ENCODE measurements at places on chromosomes 4 and X. TPM values are rescaled to one million over a fixed set of nuclear protein-coding genes. Genes with fewer than 3 reads are reported as not detected.
A peak's percentile ranks its signal among the peaks of the same experiment; 100 is the strongest.

GRCh38 chrX:88101968-88102367 lies 584.4 kb downstream of the KLHL4 start:
- H3K36me3 ChIP-seq, result no peaks in the 10 kb centered on the region
- no peak overlapping the region for H3K4me3 ChIP-seq
- H3K27ac ChIP-seq, result no peak overlapping the region
- no peaks in the 10 kb centered on the region for H3K4me1 ChIP-seq
- H3K27me3 ChIP-seq, result no peaks in the 10 kb centered on the region
- no peak for DNase-seq

DNA sequence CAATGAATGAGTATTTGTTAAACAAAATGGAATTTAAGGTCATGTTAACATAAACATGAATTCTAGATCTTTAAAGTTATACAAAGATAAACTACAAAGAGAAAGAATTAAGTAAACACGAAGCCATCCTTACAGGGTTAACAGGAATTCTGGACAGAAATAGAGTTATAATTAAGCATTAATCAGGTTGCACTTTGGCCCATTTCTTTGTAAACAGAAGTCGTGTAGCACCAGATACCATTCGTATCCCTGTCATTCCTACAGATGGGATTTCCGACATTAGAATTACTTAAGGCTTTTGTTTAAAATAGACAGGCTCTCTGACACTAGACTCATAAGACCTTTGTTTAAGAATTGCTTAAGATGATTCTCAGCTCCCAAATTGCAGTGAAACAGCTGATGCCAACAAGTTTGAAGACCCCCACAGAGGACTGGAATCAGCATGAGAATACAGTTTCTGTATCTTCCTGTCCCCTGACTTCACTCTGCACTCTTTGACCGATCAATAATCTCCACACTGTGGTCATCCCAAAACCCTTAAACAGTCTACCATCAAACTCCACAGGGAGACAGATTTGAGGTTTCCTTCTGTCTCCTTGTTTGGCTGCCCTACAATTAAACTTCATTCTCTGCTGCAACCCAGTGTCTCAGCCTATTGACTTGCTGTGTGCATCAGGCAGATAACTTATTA lies 22.3 kb upstream of the TMEM150C start:
- H3K27me3 ChIP-seq, result no peaks in the 10 kb centered on the region
- H3K4me1 ChIP-seq, result no peaks in the 10 kb centered on the region
- H3K36me3 ChIP-seq, result no peaks in the 10 kb centered on the region
- H3K4me3 ChIP-seq, result no peak overlapping the region

GRCh38 chrX:53281321-53281822 lies at the start of gene IQSEC2:
IQSEC2 (minus strand) TSS chrX:53281584.
- no peaks in the 10 kb centered on the region for H3K27me3 ChIP-seq
- peak within 1 kb of the TSS; percentile 43 for H3K4me3 ChIP-seq
- H3K27ac ChIP-seq, result peak within 1 kb of the TSS; percentile 73
- H3K36me3 ChIP-seq, result no peaks in the 10 kb centered on the region
- peaks cover 7% of the 10 kb centered on the region for H3K4me1 ChIP-seq
- peak; percentile 94 for DNase-seq

DNA sequence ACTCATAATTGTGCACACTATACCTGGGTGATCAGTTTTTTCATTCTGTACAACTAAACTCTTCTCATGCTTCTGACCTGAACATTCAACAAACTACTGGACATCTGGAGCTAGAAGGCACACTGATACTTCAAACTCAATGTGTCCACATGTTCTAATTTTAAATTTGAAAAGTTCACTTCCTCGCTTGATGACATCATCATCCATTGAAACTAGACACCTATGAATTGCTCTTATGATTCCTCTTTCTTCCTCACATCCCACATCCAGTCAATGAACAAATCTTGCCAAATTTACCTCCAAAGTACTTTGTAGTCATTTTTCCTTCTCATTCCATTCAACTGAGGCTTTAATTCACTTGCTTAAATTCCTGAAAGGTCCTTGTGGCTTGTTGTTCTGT lies 549.4 kb downstream of the GALNTL6 start:
- H3K36me3 ChIP-seq, result no peaks in the 10 kb centered on the region
- no peaks in the 10 kb centered on the region for H3K27me3 ChIP-seq
- no peak overlapping the region for H3K4me3 ChIP-seq
- no peak overlapping the region for H3K27ac ChIP-seq

DNA sequence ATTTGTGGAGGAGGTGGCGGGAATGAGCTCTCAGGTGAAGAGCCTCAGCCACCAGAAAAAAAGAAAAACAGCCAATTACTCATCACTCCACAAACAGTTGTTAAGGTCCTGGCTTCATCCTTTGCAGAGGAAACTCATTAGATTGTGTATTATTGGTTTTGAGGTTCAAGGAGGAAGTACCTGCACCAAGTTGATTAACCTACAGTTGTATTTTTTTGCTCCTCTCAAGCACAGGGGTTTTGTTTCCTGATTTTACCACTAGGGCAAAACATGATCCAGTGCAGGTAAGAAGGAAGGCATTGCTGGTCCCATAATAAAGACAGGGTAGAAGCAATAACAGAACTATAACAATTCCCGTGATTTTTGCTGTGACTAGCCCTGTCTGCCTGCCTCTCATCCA lies 84.0 kb upstream of the QRFPR start:
- H3K36me3 ChIP-seq, result no peaks in the 10 kb centered on the region
- H3K27me3 ChIP-seq, result no peaks in the 10 kb centered on the region
- no peak for DNase-seq
- no peak overlapping the region for H3K4me3 ChIP-seq
- H3K27ac ChIP-seq, result no peak overlapping the region
- no peaks in the 10 kb centered on the region for H3K4me1 ChIP-seq

DNA sequence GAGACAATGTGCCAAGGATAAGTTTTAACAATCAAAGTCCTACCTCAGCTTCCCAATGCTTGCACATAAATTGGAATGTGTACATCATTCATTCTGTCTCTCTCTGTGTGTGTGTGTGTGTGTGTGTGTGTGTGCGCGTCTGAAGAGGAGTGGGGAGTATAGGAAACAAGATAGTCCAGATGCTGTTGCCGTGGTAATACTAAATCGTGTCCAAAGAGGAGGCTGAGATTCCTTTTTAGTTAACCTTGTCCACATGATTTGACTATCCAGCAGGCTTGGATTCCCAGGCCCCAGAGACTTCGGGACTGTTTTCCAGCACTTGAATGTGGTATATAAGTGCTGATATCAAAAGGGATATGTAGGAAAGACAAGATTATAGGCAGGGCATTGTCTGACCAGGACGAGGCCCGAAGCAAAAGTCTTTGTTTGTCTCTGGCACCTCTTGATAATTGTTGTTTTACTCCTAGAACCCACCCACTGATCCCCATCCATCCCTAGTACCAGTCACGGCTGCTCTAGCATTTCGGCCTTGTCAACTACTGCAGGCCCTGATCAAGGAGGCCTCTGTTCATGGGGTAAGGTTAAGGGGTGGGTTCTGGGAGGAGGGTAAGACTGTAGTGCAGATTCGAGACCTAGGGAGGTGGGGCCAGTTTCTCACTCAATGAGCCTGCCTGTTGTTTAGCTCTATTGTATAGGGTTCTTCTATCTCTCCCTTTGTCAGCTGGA lies 3.9 kb downstream of the PLP1 start:
- H3K36me3 ChIP-seq, result no peaks in the 10 kb centered on the region
- no peak overlapping the region for H3K27ac ChIP-seq
- no peaks in the 10 kb centered on the region for H3K27me3 ChIP-seq

Gene TEX13D
- not detected for total RNA-seq

- H3K27ac ChIP-seq, result no peak overlapping the region
- H3K4me1 ChIP-seq, result no peaks in the 10 kb centered on the region
- H3K36me3 ChIP-seq, result no peaks in the 10 kb centered on the region
- H3K4me3 ChIP-seq, result no peak overlapping the region
Measured at GRCh38 chr4:72974694-72975487, 94.6 kb downstream of the COX18 start.

- H3K27ac ChIP-seq, result peak overlapping the region; percentile 13
- no peaks in the 10 kb centered on the region for H3K36me3 ChIP-seq
- H3K27me3 ChIP-seq, result no peaks in the 10 kb centered on the region
- no peak overlapping the region for H3K4me3 ChIP-seq
- H3K4me1 ChIP-seq, result peaks cover under 1% of the 10 kb centered on the region
Measured at GRCh38 chr4:134627366-134627765, 425.8 kb upstream of the PABPC4L start.

DNA sequence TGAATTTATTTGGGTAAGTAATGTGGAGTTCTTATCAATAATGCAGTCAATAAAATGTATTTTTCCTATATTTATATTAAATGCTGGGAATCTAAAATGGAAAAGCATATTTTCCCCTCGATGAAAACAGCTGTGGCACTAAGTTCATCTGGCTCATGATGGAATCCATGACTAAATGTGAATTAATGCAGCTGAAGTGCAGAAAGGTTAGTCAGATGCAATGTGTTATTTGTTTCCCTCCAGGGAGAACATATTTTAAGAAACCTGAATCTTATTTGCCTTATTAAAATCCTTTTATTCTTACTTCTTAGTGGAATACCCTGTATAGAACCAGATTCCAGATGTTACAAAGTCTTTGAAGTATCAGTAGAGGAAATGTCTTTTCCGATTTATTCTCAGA lies 247.9 kb downstream of the ARHGAP24 start:
- H3K27me3 ChIP-seq, result no peaks in the 10 kb centered on the region
- no peak for DNase-seq
- H3K27ac ChIP-seq, result no peak overlapping the region
- no peaks in the 10 kb centered on the region for H3K4me1 ChIP-seq
- H3K36me3 ChIP-seq, result no peaks in the 10 kb centered on the region

DNA sequence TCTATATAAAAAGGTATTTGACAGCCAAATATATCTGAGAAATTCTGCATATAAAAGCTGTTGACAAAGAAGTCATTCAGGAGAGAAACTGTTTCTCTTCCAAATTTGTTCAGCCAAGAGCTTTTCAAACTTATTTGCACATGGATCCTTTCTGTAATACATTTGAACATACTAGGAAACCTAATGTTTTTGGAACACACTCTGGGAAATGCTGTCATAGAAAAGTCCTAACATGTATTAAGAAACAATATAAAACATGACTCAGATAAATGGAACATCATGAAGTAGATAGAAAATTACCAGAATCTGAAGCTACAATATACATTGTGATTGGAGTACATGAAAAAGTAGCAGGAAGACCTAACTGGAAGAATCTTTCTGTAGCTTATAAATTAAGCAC lies 781.5 kb upstream of the EPHA5 start:
- no peaks in the 10 kb centered on the region for H3K4me1 ChIP-seq
- H3K4me3 ChIP-seq, result no peak overlapping the region
- no peak overlapping the region for H3K27ac ChIP-seq
- H3K27me3 ChIP-seq, result no peaks in the 10 kb centered on the region
- no peaks in the 10 kb centered on the region for H3K36me3 ChIP-seq

GRCh38 chrX:9759337-9759736 lies 6.3 kb downstream of the GPR143 start:
- H3K27ac ChIP-seq, result no peak overlapping the region
- no peaks in the 10 kb centered on the region for H3K4me1 ChIP-seq
- H3K36me3 ChIP-seq, result no peaks in the 10 kb centered on the region

Gene ENPEP
- total RNA-seq, result 0.88 TPM

Gene FAT4
- total RNA-seq, result 1.5 TPM

GRCh38 chr4:56981795-56982201 lies 3.1 kb downstream of the POLR2B start:
- H3K4me3 ChIP-seq, result no peak overlapping the region
- peaks cover 7% of the 10 kb centered on the region for H3K4me1 ChIP-seq
- H3K27ac ChIP-seq, result no peak overlapping the region
- H3K36me3 ChIP-seq, result no peaks in the 10 kb centered on the region
- no peaks in the 10 kb centered on the region for H3K27me3 ChIP-seq
- DNase-seq, result no peak

Gene FAM47B
- total RNA-seq, result not detected

Gene CXCL1
- total RNA-seq, result 8.4 TPM

Gene SH2D1A
- 0.48 TPM for total RNA-seq

Gene RAB33A
- total RNA-seq, result not detected

- H3K27me3 ChIP-seq, result no peaks in the 10 kb centered on the region
- DNase-seq, result no peak
- H3K4me3 ChIP-seq, result no peak overlapping the region
- H3K27ac ChIP-seq, result no peak overlapping the region
Measured at GRCh38 chrX:149570668-149571067, 16.6 kb downstream of the MAGEA9B start.

Gene RPL34
- 1,046 TPM for total RNA-seq

- H3K36me3 ChIP-seq, result no peaks in the 10 kb centered on the region
- DNase-seq, result no peak
- H3K4me1 ChIP-seq, result no peaks in the 10 kb centered on the region
- no peak overlapping the region for H3K27ac ChIP-seq
- no peaks in the 10 kb centered on the region for H3K27me3 ChIP-seq
Measured at GRCh38 chrX:145715641-145716138, 101.9 kb upstream of the SLITRK2 start.

DNA sequence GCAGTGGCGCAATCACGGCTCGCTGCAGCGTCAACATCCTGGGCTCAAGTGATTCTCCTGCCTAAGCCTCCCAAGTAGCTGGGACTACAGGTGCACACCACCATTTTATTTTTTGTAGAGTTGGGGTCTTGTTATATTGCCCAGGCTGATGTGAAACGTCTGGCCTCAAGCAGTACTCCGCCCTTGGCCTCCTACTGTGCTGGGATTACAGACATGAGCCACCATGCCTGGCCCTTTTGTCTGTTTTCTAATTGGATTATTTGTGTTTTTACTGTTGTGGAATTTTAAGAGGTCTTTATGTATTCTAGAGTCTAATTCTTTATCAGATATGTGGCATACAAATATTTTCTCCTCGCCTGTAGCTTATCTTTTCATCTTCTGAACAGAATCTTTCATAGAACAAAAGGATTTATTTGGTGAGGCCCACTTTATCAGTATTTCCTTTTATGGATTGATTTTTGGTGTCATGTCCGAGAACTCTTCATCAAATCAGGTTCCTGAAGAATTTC lies 18.9 kb downstream of the PLS3 start:
- H3K27me3 ChIP-seq, result no peaks in the 10 kb centered on the region
- no peaks in the 10 kb centered on the region for H3K36me3 ChIP-seq
- DNase-seq, result no peak
- H3K27ac ChIP-seq, result no peak overlapping the region
- no peaks in the 10 kb centered on the region for H3K4me1 ChIP-seq

Gene PRRG1
- total RNA-seq, result 5.4 TPM

DNA sequence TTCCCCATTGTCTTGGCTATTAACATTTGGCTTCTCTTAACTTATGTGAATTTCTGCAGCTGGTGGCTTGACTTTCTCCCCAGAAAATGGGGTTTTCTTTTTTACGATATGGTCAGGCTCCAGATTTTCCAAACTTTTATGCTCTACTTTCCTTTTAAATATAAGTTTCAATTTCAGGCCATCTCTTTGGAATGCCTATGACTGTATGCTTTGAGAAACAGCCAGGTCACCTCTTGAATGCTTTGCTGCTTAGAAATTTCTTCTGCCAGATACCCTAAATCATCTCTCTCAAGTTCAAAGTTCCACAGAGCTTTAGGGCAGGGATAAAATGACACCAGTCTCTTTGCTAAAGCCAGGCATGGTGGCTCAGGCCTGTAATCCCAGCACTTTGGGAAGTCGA lies 212.9 kb upstream of the SMIM31 start:
- no peaks in the 10 kb centered on the region for H3K36me3 ChIP-seq
- no peak overlapping the region for H3K27ac ChIP-seq
- no peak overlapping the region for H3K4me3 ChIP-seq
- no peaks in the 10 kb centered on the region for H3K27me3 ChIP-seq
- no peaks in the 10 kb centered on the region for H3K4me1 ChIP-seq

Gene BCOR
- 21.3 TPM for total RNA-seq

- no peak overlapping the region for H3K4me3 ChIP-seq
- H3K4me1 ChIP-seq, result no peaks in the 10 kb centered on the region
- H3K27ac ChIP-seq, result no peak overlapping the region
- DNase-seq, result no peak
- no peaks in the 10 kb centered on the region for H3K36me3 ChIP-seq
Measured at GRCh38 chrX:30822068-30822681, 66.9 kb downstream of the TAB3 start.

Gene PLAC8
- total RNA-seq, result 246 TPM

GRCh38 chr4:43471950-43472349 lies 579.4 kb downstream of the GRXCR1 start:
- no peak overlapping the region for H3K27ac ChIP-seq
- H3K4me3 ChIP-seq, result no peak overlapping the region
- H3K27me3 ChIP-seq, result no peaks in the 10 kb centered on the region
- H3K36me3 ChIP-seq, result no peaks in the 10 kb centered on the region
- no peak for DNase-seq

All from colonic mucosa (tissue), 4 donors.